Cerebellar nuclear complex (tissue), 1 donor: ENCODE measurements at places on chromosomes 1 and 21.

DNA sequence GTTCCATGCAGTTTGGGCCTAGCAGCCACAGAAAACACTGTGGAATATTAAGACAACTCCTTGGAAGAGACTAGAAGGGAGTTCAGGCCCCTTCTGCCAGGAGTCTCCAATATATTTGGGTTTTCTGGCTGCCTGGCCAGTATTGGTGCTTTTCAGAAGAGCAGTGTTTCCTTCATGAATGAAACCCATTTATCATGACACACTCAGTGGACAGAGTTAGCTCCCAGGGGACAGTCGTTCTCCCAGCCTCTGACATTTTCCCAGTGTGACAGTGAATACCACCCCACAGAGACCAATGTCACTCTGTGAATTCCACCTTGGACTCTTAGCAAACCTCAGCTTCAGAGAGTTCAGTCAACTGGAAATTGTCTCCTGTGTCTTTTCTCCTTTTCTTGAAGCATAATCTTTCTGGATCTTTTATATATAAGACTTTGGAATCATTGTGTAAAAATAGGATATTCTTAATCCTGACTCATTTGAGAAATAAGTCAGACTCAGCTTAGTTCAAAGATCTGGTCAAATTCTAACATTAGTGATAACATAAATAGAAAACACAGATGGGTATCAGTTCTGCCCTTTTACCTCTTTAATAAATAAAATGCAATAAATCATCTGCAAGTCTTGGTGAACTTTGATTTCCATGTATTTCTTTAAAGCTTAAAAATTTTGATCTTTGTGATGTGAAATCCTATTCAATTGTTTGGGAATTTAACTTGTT is 40.4 kb downstream of the GNG12 start:
- no peak for DNase-seq

- DNase-seq: no peak
Observed at GRCh38 chr1:184685116-184685515, 69.5 kb downstream of the EDEM3 start.

DNA sequence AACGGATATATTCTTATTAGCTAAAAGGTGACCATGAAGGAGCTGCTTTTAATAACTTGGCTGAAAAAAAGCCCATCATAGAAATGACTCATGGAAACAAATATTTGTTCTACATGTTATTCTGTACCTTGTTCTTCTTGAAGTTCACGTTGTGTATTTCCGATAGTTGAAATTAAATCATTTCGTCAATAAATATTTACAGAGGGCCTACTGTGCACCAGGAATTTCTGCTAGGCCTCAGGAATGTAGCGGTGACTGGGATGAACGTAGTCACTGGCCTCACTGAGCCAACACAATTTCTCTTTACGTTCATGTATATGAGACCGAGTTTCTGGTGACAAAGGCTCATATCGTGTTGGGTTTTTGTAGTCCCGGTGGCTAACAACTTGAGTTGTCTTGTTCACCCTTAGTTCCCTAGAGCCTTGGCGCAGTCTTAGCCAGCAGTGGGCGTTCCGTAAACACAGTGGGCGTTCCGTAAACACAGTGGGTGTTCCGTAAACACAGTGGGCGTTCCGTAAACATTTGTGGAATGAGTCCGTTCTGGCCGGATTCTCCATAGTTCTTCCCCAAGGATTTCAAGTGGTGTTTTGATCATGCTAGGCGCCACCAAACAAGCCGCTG is 53.2 kb upstream of the VAMP3 start:
- no peak for DNase-seq

- DNase-seq: no peak
Observed at GRCh38 chr21:44390886-44391285, 37.5 kb downstream of the TRPM2 start.

DNA sequence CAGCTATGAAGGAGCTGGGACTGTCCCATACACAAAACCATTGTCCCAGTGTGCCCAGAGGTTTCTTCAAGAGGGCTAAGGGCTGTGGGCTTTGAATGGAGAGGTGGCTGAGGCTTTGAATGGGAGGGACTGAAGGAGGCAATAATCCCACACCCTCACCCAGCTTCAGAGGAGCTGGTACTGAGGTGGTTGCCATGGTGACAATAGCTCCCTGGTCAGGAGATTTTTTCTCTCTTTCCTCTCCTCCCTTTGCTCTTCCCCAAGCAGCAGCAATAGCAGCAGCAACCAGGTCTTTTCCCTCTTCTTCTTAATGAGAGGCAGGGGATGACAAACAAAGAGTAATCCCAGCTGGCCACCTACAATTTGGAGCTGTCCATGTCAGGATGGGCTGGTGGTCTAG is 1.6 kb downstream of the HPCAL4 start:
- no peak for DNase-seq

DNA sequence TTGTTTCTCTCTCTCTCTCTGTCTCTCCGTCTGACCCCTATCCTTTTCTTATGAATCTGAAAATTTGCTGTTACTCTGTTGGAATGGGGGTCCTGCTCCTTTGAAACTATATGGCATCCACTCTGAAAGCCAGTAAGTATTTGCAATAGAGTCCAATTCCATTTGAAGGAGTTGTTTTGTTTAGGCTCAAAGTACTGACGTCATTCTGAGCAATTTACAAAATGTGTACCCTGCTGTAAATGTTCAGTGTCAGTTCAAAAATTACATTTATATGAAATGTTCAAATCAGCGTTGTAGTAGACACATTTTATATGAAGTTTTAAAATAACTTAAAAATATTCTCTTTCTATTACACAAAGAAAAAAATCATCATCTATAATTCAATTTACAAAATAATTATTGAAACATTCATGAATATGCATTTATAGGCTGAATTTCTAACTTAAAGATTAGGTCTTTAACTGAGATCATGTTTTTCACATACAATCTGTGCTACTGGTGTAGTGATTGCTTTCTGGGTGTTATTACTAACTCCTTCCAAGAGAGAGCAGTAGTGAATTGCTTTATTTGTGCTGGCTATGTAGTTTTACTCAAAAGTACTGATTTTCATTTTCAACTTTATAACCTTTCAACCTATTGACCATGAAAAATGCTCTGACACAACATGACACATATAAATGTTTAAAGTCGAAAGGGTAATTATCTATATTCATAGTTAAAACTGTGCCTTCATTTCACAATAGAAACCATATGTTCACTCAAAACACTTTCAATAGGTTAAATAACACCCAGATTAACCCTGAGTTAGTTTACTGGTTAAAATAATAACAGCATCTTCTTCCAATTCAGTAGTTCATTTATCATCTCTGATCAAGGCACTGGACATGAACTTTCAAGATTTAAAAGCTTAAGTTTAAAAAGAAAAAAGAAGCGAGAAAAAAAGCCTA is 253.1 kb upstream of the ADGRL4 start:
- no peak for DNase-seq
